Prostate gland (tissue), 2 donors: ENCODE measurements at places on chromosomes 6 and 20.

DNA sequence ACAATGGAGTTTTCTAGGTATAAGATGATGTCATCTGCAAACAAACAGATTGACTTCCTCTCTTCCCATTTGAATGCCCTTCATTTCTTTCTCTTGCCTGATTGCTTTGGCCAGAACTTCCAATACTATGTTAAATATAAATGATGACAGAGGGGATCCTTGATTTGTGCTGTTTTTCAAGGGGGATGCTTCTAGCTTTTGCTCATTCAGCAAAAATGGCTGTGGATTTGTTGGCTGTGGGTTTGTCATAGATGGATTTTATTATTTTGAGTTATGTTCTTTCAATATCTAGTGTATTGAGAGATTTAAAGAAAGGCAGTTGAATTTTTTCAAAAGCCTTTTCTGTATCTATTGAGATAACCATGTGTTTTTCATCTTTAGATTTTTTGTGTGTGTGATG, 662.4 kb upstream of the EYS start:
- no peak for DNase-seq

GRCh38 chr6:64812138-64812537, 894.9 kb downstream of the EYS start:
- DNase-seq = no peak

DNA sequence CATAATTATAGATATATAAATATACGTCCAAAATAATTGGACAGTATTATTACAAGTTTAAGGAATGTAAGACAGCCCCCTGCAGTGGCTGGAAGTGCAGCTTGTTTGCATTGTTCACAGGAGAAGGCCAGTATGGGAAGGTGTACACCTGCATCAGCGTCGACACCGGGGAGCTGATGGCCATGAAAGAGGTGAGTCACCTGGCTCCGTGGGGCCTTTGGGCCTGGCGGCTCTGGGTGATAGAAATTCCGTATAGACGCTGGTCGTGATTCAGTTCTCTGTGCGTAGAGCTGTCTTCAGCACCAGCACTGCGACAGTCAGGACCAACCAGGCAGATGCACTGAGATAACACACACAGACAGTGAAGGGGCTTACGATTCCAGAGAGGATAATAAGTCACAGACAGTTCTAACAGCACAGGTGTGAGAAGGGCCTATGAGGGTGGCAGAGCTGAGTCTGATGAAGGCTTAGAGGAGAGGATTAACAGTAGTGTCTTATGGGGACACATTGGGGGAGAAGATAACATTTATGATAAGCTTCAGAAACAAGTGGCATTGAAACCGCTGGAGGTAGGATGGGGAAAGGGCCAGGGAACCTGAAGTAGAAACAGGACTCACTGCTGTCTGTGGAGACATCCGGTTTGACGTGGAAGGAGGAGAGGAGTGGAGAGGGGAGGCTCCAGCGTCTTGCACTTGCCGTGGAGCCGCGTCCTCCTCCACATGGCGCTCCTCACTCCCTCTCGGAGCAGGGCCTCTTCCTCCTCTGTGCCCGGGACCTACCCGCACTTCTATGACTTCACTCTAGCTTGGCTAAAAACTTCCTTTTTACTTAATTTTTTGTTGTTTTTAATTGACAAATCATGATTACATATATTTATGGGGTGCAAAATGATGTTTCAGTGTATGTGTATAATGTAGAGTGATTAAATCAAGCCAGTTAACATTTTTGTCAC, 116.5 kb downstream of the MAP3K4 start:
- DNase-seq = no peak

GRCh38 chr20:35196313-35196712, 24.4 kb downstream of the PROCR start:
- DNase-seq = no peak

- DNase-seq = no peak
These were observed 11.9 kb upstream of the SMIM29 start for GRCh38 chr6:34260576-34261267.

- no peak for DNase-seq
These were observed 13.6 kb upstream of the PPP1R16B start for GRCh38 chr20:38791940-38792339.

- DNase-seq = no peak
These were observed 28.1 kb upstream of the FOXP4 start for GRCh38 chr6:41518118-41518517.

GRCh38 chr6:52312461-52312860, 27.9 kb upstream of the MCM3 start:
- DNase-seq = no peak

DNA sequence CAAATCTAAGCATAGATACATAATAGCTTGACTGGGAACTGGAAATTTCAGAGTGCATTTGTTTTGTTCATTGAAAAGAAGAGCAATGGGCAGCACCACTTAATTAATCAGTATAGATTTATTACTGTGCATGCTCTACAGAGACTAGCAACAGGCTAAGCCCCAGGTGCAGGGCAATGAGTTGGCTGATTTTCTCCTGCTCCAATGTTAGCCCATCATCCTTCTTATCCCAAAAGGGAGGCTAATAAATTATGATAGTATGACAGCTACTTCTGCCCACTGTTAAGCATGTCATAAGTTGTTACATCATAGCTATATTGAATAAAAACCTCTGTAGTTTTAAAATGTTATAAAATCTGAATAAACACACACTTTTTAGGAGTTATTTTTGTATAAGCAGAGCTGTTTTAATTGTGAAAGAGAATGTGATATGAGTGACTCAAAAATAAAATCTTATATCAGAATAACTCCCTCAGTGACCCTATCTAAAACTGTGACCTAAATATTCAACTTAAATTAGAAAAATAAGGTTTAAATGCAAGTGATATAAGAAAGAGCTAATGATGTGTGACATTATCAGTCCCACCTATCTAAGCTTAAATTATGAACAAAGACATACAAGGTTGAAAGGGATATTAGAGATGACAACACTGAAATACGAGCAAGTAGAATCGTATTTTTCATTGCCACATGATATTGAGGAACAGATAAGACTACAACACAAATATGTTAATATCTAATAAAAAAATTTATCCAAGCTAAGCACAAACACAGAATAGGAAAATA, 967.3 kb upstream of the ADGRB3 start:
- no peak for DNase-seq

- no peak for DNase-seq
These were observed 634.0 kb upstream of the PTCHD4 start for GRCh38 chr6:48744948-48745347.

- DNase-seq = no peak
These were observed 76.0 kb upstream of the ADGRB3 start for GRCh38 chr6:68559070-68559469.

DNA sequence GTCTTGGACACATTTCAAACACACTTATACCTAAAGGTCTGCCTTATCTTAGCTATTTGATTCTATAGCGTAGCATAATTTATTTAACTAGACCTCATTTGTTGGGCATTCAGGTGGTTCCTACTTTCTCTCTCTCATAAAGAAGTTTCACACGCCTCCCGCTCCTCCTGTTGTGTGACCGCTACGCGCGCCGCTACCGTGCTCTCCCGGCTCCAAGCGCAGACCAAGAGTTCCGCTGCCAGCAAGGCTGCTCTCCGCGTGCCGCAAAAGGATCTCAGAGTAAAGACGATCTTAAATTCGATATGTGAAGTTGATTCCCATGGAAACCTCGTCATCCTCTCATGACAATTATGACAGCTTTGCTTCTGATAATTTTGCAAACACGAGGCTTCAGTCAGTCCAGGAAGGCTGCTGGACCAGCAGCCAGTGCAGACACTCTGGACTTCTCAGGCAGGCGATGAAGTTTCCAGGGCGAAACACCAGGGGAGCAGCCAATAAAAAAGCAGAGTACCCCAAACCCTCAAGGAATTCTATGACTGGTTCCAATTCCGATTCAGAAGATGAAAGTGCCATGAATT, 20.4 kb downstream of the PRSS16 start:
- no peak for DNase-seq

DNA sequence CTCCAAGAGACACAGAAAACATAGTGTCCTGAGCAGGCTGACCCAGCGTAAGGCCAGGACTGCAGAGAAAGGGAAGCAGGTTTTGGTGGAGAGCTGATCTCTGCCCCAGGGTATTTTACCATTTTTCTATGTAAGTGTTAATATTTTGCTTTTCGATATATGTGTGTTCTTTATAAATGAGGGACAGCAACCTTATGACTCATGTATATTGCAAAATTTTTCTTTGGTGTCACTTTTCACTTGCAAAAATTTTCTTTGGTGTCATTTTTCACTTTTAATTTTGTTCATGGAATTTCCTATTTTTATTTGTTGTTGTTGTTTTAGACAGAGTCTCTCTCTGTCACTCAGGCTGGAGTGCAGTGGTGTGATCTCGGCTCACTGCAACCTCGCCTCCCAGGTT, 34.6 kb upstream of the PXDC1 start:
- DNase-seq = no peak

- no peak for DNase-seq
These were observed 84.3 kb downstream of the CTNNBL1 start for GRCh38 chr20:37777988-37778659.

- DNase-seq = no peak
These were observed at the start of gene CD93 for GRCh38 chr20:23086056-23086566. Gene CD93, minus strand, starts transcription at chr20:23086324. Its CDS starts 132 bp downstream, at chr20:23086192.

DNA sequence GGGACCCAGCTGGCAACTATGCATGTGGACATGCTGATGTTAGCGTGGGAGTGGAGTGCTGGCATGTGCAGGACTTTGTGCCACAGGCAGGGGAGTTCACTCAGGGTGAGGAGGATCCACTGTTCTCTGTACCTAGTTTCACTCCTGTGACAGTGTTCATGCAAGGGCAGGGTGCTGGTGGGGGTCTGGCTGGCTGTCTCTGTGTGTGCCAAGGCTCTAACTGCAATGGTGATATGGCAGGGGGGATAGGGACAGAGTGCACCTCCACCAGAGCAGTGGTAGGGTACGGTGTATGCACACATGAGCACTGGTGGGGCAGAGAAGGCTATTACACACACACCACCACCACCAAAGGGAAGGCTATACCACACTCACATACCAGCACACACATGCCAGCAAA, 210.2 kb upstream of the DEFB112 start:
- no peak for DNase-seq

DNA sequence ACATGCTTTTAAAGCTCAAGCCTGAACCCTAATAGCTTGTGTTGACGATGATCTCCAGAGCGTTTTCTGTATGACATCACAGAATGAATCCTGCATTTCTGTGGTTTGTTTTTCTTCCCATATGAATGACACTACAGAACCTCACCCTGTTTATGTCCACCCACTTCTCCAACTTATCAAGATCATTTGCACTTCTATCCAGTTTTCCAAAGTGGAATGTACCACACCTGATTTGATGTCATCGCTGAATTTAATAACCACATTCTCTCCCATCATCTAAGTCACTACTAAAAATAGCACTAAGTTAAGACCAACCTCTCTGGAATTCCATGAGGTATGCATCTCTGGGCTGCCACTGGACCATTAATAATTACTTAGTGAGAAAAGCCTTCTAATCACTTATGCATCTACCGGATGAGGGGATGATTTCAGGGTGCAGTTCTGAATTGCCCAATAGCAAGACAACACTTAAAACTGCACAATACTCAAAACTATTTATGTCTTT, 33.3 kb upstream of the CITED2 start:
- no peak for DNase-seq

DNA sequence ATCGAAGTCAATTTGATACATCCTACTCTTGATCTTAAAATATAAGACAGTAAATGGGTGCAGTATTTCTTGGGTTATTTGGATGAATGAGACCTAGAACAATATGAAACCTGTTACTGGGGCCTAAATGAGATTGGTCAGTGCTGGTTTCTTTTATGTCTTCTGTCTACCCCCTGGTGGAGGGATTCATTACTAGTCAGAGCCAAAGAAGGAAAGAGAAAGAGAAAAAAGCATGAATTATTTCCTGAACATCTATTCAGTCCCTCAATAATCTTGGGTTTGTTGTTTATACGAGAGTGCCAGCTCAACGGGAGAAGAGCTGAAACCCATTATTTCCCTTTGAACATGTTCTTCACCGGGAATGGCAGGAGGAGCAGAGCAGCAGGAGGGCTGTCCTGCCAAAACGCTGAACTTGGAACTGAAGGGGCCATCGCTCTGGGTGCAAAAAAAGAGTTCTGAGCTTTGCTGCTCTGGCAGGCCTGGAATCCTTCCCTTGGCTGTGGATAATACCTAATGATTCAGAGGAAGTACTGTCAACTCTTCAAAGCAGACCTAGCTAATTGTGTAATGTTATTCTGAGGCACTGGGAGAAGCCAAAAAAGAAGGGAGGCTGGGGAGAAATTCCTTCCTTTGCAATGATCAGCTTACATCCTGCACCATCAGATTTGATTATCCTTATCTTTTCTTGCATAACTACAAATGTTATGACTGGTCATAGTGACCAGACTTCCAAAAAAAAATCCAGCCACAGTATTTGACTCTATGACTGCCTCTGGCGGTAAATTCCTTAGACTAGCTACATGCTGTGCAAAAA, 72.0 kb downstream of the BLOC1S5 start:
- DNase-seq = no peak

GRCh38 chr20:45969712-45970634, 2.0 kb downstream of the ZNF335 start:
- peak; percentile 36 for DNase-seq

GRCh38 chr20:47875297-47876025, 90.2 kb upstream of the SULF2 start:
- no peak for DNase-seq

- no peak for DNase-seq
These were observed 437.6 kb downstream of the PRKN start for GRCh38 chr6:162289972-162290371.

- no peak for DNase-seq
These were observed 83.0 kb upstream of the TCF21 start for GRCh38 chr6:133805876-133806275.

GRCh38 chr6:56220078-56220477, 27.3 kb downstream of the COL21A1 start:
- peak; percentile 8 for DNase-seq

DNA sequence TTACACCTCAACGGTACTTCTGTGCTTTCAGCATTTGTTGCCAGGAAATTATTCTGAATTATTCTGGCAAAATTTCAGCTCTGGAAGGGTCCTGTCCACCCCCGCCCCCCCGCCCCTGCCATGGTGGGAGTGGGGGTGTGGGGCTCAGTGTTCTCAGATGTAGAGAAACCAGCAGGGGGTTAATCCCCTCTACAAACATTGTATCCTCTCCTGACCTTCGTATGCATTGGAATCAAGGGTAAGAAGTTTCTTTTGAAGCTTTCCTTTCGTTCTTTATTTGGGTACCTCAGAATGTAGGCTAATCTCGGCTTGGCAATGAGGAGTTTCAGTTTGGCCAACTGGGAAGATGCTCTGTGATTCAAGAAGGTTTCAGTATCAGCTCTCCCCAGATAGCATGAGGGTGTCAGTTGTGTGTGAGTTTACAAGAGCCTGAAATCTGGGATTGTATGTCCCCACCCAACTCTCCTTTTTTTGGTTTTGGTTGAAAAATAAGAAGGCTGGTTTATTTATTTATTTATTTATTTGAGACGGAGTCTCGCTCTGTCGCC, 25.5 kb upstream of the OLIG3 start:
- DNase-seq = no peak
